ENCODE measurements at places on chromosomes 13 and 19.

DNA sequence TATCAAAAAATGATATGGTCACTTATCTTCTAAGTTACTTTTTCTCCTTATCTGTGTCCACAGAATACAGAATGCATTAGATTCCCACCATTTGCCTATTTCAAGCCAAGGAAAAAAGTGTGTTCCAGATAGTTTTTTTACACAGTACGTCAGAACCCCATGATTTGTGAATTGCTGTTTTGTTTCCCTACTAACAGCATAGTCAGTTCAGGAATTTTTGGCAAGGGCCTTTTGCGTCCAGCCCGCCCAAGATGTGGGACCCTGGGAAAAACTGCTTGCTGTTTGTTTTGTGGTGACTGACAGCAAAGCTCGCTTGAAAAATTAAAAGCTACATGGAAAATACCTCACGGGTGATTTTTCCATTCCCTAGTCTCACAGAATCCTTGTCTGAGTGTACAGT lies 20.4 kb upstream of the FAM216B start:
- DNase-seq, result no peak

GRCh38 chr19:399370-399769 lies 9.6 kb downstream of the C2CD4C start:
- DNase-seq, result no peak

DNA sequence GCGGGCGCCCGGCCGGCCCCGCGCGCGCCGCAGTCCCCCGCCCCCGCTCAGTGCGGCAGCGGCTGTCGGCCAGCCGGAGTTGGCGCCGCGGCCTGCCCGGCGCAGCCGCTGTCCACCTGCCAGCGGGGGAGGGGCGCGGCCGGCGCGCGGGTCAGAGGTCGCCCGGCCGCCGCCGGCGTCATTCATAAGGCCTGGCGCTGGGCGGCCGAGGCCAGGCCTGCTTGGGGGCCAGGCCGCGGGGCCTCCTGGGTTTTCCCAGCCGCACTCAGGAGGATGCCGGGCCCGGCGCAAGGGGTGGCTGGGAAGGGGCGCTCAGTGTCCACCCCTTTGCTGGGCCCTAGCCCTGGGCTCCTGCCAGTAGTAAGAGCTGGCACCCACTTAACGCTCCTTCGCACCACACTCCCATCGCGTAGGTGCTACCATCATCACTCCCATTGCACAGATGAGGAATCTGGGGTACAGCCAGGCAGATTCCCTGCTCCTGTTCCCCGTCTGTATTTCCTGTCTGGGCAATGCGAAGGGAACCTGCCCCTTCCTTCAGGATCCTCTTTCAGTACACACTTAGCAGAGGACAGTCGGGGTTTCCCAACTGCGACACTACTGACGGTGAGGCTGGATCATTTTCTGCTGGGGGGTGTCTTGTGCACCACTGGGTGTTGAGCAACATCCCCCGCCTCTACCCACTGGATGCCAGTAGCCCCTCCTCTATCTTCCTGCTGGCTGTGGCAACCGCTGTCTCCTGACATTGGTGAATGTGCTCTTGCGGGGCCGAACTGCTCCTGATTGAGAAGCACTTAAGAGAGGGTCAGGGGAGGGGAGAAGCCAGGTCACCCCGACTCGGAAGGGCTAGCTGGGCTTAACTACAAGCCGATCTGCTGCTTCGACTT lies 846 bp upstream of the PRKACA start:
- DNase-seq, result peak; percentile 73

- DNase-seq, result no peak
Measured at GRCh38 chr13:58728126-58728525, 1096.6 kb downstream of the PCDH17 start.

GRCh38 chr19:38253788-38254187 lies 2.4 kb downstream of the PPP1R14A start:
- no peak for DNase-seq

DNA sequence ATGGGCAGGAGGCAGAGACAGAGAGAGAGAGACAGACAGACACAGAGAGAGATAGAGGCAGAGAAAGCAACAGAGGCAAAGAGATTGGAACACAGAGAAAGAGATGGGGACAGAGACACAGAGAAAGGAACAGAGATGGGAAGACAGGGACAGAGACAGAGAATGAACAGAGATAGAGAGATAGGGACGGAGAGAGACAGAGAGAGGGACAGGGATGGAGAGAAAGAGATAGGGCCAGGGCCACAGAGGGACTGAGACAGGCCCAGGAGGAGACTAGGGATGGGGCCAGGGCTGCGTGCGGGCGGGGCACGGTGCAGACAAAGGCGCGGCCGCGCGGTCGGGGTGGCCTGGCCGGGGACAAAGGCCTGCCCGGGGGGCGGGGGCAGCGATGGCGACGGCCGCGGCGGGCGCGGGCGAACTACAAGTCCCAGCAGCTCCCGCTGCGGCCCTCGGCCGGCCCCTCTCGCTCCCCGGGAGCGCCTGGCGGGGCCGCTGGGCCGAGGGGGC lies at the start of gene ZNF358:
Gene ZNF358 (plus strand): TSS at position 459 of the 507 bp plus-strand sequence. CDS start 3,140 bp downstream, outside the sequence.
- peak; percentile 71 for DNase-seq

- peak; percentile 45 for DNase-seq
Measured at GRCh38 chr19:49758292-49758691, 4.8 kb downstream of the TSKS start.

- no peak for DNase-seq
Measured at GRCh38 chr13:77375560-77376108, 48.7 kb upstream of the MYCBP2 start.

DNA sequence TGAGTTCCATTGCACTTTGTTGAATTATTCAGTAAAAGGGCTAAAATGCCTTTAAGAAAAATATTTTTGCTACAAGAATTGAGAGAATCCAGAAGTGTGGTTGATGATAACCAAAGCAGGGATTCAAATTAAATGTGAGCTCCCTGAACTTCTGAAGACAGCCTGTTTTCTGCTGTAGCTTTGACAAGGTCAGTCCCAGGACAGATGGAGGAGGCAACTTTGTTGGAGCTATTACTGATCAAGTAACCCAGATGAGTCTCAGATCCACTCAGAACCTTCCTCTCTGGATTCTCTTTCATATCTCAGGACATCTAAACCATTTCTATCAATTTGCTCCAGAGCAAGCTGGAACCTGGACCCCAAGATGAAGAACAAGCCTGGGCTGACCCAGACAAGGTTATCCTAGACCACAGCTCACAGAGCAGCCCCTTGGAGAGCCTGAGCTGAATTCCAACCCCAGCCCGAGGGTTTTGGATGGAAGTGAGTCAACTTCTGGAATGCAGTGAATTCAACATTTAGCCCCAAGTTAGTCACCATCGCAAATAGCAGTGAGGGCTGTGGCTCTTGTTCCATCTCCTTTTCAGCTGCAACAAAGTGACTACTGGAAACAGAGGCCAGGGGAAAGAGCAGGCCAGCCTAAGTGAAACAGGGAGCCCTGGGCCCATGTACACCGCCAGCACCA lies 137.8 kb upstream of the TSC22D1 start:
- peak; percentile 89 for DNase-seq

GRCh38 chr13:47294691-47295090 lies 397.8 kb upstream of the HTR2A start:
- DNase-seq, result no peak

DNA sequence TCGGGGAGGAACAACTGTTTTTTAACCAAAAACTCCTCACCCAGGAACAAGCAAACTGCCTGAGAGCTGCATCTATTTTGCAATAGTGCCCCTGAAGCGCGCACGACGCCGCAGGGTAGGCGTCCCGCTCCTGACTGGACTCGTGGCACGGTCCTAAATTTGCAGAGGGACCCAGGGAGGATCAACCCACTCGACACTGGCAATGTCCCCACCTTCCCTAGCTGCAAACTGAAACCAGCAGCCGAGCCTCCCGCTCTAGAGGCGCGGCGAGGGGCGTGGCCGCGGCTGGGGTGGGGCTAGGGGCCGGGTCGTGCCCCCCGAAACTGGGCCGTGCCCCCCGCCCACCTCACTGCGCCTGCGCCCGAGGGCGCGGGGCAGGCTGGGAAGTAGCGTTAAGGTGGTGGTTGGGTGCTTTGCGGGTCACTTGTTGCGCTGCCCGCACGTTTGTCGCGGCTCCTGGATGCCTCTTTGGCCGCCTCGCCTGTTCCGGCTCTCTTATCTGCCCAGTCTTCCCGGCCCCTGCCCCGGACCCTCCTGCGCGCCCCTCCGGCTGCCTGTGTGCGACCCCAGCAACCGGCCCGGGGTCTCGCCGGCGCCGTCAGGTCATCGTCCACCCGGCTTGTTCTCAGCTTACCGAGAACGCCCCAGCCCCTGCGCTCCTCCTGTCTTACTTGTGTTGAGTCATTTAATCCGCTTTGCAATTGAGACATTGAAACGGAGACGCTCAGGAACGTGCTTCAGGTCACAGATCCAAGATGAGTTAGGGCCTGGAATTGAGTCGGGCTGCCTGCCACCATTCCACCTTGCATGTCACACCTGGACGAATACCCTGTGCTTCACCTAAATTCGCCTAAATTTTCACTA lies 37.9 kb upstream of the LSM14A start:
- DNase-seq, result peak; percentile 87

GRCh38 chr19:4990306-4990705 lies 21.4 kb downstream of the KDM4B start:
- DNase-seq, result peak; percentile 69

DNA sequence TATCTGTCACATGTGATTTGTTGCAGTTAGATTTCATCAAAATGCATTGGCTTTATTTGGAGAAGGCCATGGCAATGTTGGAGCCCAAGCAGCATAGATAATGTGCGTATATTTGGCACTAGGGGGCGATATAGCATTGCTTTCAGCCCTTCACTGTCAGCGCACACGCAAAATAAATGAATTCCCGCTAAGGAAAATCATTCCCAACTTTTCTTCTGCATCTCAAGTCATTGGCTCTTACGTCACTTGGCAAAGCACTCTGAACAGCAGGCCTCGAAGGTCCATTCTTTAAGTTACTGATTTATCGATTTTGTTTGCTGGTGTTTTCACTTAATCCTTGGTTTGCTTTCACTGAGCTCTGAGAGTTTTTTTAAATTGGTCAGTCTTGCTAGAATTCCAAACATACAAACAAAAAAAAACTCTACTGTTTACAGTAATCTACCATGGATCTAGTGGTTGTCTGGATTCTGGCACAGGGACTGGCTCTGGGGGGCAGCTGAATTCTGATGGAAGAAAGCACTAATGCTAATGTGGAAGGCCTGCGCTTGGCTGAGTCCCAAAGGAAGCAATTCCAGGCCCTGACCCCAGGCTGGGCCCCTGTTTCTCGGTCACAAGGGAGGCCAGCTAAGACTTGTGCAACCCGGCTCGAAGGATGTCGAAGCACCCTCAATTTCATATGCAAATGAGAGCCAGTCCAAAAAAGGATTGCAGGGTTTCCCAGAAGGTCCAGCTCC lies 97.7 kb upstream of the IPO5 start:
- DNase-seq, result peak; percentile 63

- no peak for DNase-seq
Measured at GRCh38 chr13:44117351-44117750, 237.6 kb downstream of the LACC1 start.

DNA sequence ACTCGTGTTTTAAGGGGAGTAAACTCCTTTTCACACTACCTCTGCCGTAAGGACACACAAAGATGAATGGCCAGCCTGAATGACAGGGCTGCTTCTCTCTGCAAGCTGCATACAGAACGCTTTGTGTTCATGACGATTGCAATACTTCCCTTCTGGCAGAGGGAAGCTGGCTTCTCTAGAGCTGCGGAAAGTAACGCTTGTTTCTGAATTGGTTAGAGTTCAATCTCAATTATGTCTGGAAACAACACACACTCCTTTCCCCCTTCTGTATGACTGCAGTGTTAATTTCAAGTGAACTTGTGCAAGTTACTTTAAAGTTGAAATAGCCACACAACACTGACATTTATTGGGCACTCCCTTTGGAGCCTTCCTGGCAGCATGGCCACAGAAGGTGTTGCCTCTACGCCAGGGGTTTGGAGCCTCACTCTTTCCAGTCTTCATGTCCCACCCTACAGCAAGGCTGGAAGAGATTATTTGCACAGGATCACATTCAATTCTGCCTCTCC lies 242.6 kb downstream of the NDFIP2 start:
- no peak for DNase-seq

GRCh38 chr13:21372530-21372929 lies 86.6 kb downstream of the ZDHHC20 start:
- DNase-seq, result no peak

GRCh38 chr19:2973229-2973628 lies 4.1 kb upstream of the TLE6 start:
- DNase-seq, result no peak

- no peak for DNase-seq
Measured at GRCh38 chr19:49830766-49831165, 12.7 kb downstream of the MED25 start.

GRCh38 chr13:39130301-39130700 lies 92.0 kb downstream of the NHLRC3 start:
- DNase-seq, result no peak

- no peak for DNase-seq
Measured at GRCh38 chr13:46567671-46568070, 14.7 kb downstream of the LRCH1 start.

- no peak for DNase-seq
Measured at GRCh38 chr13:113774177-113775107, 15.4 kb downstream of the TMEM255B start.

DNA sequence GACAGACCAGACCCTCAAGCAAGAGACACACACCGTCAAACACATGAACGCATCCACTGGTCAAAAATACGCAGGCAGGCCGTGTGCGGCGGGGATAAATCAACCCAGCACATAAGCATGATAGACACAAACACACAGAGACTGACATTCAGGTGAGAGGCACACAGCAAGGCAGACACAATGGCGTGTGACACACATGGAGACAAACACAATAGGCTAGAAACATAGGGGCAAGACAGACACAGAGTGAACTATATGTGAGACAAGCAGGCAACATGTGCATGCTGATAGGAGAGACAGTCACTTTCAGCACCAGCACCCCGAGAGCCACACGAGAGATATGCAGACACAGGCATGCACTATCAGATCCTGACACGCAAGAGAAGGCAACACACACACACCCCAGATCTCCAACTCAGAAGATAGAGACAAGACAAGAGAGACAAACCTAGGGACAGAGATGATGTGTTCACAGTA lies 6.9 kb upstream of the JUNB start:
- no peak for DNase-seq

GRCh38 chr13:27631156-27631555 lies 9.5 kb downstream of the POLR1D start:
- no peak for DNase-seq

GRCh38 chr13:111790621-111791020 lies 276.3 kb upstream of the SOX1 start:
- no peak for DNase-seq

- no peak for DNase-seq
Measured at GRCh38 chr19:5448374-5448773, 6.8 kb upstream of the ZNRF4 start.

DNA sequence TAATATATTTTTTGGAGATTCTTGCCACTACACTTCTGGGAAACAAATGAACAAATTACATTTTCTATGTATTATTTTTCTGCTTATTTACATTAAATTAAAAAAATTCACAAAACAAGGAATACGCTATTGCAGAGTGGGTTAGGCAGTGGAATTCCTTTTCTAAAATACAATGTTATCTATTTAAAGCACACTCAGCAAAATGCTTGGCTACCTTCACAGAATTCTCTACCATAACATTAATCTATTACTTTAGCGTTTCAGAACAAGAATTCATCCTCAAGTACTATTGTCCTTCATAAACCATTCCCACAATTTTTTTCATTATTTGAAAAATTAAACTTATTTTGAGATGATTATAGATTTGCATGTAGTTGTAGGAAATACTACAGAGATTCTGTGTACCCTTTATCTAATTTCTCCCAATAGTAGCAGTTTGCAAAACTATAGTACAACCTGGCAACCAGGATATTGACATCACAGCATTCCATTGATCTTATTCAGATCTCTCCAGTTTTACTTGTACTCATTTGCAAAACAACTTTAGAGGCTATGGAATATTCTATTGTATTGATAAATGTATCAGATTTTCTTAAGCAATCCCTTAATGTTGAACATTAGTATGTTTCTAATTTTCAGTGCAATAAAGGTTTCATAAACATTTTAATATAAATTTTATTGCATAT lies 120.9 kb downstream of the DLEU7 start:
- no peak for DNase-seq

All from ELF-1 (cell line).